ENCODE measurements at places on chromosomes 3 and 15. TPM values are rescaled to one million over a fixed set of nuclear protein-coding genes. Genes with fewer than 3 reads are reported as not detected.

The GLDN gene
- total RNA-seq = 0.09 TPM

The UPK1B gene
- total RNA-seq = not detected

The SUSD5 gene
- total RNA-seq = 1.9 TPM

The GHSR gene
- not detected for total RNA-seq

Data from endothelial cell of coronary artery (primary cell).